ENCODE measurements at places on chromosomes 13 and 19. TPM values are rescaled to one million over a fixed set of nuclear protein-coding genes. Genes with fewer than 3 reads are reported as not detected.

Gene TEKTIP1
- total RNA-seq: 0.29 TPM

Gene GMIP
- 15.8 TPM for total RNA-seq

DNA sequence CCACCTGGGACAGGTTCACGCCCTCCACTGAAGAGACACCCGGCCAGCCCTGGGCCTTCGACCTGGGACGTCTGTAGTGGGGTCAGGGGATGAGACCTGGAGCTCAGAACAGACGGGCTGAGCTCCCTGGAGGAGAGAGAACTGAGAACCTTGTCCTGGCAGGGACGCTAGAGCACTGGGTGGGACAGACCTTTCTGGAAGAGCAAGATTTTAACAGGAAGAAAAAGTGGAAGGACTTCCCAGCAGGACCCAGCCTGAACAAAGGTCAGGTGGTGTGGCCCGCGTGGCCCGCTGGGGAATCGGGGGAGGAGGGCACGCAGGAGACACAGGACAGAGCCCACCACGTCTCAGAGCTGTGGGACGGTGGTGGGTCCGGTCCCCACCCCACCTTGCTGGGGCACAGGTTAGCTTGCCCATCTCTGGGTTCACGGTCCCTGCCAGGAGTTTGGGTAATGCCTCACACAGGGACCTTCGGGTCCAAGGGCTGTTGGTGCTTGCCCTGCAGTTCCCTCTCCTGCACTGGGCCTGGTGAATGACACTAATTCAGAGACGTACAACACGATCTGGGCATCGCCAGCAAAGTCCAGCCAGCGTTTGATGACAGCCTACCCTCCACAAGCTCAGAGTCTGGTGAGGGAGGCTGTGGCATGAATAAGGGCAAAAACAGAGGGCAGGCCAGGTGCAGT lies 1.2 kb upstream of the EFNA2 start:
- no peak for DNase-seq

- DNase-seq: no peak
These were observed 2.3 kb downstream of the PEG3 start for GRCh38 chr19:56838024-56838908.

DNA sequence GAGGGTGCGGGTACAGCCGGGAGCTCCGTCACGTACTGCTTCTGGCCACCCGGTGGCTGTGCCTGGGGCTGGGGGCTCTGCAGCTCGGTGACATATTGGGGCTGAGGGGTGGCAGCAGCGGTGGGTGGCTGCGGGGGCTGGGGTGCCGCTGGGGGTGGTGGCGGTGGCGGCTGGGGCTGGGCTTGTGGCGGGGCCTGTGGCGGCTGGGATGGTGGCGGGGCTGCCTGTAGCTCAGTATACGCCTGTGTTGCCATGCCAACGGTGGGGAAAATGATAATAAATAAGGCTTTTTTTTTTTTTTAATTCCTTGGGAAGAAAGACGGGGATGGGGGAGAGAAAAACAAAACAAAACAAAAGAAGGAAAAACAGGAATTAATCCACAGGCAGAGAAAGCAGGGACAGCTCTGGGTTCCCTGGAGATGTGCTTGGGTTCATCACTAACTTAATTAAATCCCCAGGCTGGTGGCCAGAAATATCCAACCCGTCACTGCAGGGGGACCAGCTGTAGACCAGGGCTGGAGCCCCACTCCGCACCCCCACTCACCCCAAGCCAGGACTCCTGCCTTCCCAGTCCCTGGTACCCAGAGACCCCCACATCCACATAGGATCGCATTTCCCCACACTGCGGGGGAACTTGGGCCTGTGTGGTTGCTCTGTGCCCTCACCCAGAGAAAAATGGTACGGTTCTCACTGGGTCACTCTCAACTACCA lies 12.4 kb downstream of the RFX1 start:
- DNase-seq: no peak
